NCI-H446 (cell line): ENCODE measurements at places on chromosomes 7 and 10.
A peak's percentile ranks its signal among the peaks of the same experiment; 100 is the strongest.

DNA sequence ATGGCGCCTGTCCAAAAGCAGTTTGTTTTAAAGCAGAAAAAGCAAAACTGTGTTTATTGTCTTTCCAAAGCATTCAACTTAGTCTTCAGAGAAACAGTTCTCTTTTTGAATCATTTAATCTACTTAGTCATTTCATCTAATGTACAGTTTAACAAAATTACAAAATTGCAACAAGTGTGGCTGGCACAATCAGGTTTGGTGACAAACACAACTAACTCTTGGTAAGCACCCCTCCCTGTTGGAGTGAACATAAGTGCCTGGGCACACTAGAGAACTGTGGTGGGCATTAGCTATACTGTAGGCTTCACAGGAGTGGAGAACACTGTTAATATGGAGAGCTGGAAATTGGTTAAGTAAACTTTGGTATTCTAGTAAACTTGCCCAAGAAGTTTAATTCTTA is 6.9 kb downstream of the CREM start:
- DNase-seq = no peak

DNA sequence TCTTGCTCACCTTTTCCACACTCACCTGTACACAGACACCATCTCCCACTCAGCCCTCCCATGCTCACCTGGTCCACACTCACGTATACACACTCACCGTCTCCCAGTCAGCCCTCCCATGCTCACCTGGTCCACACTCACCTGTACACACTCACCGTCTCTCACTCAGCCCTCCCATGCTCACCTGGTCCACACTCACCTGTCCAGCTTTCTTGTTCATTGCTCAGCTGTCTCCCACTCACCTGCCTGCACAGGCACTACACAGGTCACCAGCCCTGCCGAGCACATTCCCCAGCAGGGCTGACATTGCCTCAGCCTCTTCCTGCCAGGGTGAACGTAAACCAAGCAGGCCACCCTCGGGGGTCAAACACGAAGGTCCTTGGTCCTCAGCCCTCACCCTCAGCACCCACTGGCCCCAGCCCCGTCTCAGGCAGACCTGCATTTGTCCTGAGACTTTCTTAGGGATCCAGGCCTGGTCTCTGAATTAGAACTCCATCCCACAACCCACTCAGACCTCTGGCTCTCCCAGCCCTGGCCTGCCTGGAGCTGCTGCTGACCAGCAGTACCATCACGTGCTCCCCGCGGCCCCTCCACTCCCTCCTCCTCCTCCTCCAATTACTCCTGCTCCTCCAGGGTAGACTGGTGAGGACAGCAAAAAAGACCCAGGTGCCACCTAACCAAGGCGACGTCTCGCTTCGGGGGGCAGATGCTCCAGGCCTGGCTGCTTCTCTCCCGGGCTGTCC is 12.8 kb upstream of the DNAAF5 start:
- DNase-seq = no peak

GRCh38 chr10:115849197-115849596 is 423.8 kb downstream of the GFRA1 start:
- DNase-seq = no peak

- peak; percentile 9 for DNase-seq
Observed at GRCh38 chr7:105830405-105831301, 45.7 kb downstream of the ATXN7L1 start.

DNA sequence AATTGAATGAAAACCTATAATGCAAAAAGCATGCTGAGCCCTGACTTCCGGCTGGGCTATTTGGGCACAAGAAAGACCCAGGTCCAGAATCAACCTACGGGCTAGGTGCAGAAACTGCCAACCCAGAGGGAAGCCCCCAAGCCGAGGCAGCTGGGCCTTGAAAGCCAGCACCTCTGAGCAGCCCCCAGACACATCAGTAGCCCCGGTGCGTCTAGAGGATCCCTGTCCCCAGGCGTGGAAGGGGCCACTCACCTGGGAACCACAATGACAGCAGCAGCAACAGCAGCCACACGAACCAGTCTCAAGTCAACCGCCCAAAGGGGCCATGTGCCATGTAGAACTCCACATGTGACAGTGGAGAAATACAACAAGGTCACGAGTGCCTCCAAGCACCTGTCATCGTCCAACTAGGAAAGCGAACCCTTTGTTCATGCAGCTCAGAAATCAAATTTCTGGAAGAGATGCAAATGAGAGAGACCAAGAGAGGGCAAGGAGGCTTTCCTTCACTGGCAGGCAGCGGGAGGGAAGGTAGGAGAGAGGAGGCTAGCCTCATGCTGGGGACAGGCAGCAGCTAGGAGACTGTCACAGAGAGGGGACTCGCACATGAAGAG is 57.5 kb upstream of the CHST15 start:
- DNase-seq = no peak

- DNase-seq = no peak
Observed at GRCh38 chr10:91980319-91980718, 56.7 kb downstream of the BTAF1 start.
